ENCODE measurements at places on chromosomes 2 and 18.

DNA sequence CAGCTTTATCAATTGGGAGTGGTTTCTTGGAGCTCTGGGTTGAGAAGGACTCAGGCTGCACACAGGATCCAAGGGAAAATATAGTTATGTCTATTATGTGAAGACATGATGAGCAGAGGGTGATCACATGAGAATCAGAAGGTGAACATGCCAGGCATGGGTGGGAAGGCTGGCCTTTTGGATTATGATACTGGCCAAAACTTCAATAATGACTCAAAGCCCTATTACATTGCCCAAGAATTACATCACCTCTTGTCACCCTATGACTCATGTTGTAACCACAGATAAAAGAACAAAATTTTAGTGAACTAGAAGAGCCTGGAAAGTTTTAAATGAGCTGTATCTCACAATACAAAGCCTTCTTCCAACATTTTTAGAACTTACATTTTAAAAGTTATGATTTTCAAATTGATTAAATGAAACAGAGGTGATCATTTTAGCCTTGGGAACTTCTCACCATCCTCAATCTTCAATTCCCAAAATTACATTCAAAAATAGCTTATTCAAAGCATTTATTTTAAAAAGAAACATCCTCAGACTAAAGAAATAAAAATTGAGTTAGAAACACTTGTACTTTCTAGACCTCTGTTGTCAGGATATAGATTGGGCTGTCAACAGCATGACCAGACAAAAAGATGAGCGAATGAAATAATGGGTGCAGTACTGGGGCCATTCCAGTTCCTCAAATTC is 428.3 kb downstream of the MBD2 start:
- peak; percentile 11 for DNase-seq

DNA sequence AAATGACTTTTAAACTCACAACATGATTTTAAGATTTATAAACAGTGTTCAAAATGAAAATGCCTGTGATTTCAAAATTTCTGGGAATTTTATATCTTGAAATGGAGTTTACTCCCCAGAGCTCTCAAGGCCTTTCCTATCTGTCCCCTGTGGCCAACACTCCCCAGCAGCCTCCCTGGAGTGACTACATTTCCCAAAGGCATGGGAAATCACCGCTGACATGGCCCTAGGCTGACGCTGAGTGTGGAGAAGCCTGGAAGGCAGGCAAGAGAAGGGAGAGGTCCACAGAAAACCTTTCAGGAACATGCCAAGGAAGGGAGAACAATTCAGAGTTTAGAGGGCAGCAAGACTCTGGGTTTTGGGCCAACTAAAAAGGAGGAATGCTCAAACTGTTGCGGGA is 20.2 kb upstream of the ZFP36L2 start:
- no peak for DNase-seq

DNA sequence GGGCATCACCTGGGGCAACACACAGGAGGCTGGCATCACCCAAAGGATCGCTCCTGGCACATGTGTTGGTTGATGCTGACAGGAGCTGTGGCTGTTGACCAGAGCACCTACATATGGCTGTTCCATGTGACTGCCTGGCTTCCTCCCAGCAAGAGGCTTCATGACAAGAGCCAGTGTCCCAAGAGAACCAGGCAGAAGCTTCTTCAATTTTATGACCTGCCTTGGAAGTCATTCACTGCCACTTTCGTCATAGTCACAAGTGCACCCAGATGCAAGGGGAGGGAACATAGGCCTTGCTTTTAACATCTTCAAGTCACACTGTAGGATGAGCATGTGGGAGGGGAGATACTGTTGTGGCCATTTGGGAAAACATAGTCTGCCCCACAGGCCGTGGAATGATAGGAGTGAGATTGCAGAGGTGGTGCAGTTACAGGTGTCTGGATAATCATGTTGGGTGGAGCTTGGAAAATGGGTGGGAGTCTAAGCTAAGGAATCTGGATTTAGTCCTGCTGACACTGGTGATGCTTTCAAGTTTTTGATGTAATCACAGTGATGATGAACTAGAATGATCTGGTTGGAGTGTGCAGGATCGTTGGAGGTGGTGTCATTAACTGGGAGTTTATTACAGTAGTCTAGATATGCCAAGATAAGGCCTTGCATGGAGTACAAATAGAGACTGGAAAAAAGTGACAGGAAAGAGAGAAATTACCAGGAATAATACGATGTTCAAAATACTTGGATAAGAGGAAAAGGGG is 107.0 kb downstream of the RAPGEF4 start:
- DNase-seq = no peak

- DNase-seq = no peak
These were observed 14.1 kb upstream of the EML6 start for GRCh38 chr2:54709336-54709809.

- no peak for DNase-seq
These were observed 75.9 kb upstream of the TMEM18 start for GRCh38 chr2:753123-753522.

GRCh38 chr2:136024185-136024584 is 38.8 kb upstream of the DARS1 start:
- no peak for DNase-seq

- DNase-seq = no peak
These were observed 234.4 kb downstream of the TRIB2 start for GRCh38 chr2:12950957-12951656.

DNA sequence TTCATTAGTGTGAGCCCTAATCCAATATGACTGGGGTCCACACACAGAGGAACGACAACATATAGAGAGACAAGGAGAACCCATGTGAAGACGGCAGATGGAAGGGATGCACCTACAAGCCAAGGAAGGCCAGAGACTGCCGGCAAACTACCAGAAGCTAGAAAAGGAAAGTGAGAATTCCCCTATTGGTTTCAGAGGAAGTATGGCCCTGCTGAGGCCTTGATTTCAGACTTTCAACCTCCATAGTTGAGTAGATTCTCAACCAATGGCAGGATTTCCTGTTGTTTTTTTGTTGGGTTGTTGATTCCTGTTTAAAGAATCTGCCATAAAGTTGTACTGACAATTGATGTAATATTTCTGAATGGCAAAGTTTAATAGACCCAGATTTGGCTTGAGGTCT is 241.5 kb downstream of the SATB2 start:
- DNase-seq = no peak

DNA sequence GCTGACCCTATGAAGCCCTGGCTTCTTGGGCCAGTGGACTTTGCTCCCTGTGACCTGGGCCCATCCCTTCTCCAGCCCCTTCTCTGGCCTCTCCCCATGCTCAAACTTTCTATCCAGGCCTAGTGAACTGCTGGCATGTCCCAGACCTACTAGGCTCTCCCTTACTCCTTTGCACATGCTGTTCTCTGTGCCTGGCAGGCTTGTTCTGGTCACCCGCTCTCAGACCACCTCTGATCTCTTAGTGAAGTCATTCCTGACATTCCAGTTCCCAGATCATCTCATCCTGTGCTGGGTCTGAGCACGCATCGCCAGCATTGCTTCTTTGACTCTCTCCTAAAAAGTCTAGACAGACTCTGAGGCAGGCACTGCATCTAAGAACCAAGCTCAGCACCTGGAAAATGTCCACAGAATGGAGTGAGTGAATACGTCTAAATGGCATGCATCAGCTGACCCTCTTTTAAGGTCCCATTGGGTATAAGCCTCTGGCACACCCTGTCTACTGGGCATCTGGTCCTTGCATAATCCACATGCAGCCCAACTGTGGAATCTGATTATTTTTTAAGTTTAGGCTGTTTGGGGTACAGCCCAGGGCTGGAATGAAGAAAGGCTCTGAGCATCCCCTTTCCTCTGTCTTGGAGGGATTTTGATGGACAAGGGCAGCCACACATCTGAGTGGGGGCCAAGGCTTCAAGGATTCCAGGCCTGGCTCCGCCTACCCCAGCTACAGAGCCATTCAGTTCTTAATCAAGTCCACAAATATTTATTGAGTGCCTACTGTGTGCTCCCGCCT is 130.6 kb upstream of the HAAO start:
- no peak for DNase-seq

- DNase-seq = no peak
These were observed 2.8 kb upstream of the KLHL14 start for GRCh38 chr18:32775628-32776027.

DNA sequence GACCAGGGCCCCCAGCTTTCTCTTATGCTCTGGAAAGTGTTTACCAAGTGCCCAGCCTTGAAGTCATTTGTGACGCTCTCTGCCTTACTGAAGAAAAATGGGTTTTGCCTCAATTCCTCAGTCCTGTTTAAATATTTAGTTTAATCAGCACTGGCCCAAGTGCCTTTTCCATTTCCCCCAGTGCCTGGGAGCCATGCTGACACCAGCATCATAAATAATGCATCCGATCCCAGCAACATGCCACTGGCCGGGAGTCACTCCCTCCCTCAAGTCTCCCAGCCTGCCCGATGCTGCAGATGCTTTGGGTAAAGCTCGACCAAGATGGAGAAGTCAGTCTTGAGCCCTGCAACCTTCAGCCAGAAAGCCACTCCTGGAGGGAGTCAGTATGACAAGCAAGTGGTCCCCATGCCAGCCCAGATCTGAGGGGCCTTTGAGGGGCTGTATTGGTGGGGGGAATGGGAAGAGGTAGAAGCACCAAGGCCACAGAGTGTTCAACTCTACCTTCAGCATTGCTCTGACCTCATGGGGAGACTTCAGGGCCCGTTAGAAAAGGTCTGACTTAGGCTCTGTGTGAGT is 12.0 kb upstream of the MTA3 start:
- DNase-seq = no peak

DNA sequence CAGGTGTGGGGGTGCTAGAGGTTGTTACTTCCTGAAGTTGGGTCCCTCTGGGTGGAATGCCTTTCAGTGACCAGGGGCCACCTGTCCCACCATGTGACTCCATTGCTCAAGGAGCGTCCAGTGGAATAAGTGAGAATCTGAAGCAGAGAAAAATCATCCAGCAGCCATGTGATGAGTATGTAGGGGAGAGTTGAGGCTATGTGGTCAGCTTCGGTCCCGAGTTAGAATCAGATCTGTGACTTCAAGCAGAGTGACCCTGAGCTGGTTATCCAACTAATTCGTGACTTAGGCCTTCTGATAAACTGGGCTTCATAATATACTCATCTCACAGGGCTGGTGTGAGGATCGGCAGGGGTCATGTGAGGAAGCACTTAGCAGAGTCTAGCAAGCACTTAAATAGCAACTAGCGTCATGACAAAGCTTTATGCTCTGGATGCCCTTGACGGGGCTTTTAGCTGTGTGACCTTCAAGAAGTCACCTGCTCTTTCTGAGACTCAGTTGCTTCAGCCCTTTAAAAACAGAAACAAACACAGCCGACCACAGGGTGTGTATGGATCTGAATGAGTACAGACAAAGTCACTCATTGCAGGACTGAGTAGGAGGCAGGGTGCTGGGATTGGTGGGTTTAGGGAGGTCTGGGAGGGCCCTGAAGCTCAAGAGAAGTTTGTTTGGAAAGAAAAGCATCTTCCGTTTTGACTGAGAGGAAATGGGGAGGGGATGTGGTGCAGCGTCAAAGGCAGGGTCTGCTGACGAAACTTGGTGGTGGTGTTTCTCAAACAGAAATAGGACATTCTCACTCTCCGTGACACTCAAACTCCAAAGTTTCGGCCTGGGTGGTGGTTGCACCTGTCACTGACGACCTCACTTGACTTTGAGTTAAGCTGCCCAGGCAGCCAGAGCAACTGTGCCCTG is 264.0 kb upstream of the CXCR4 start:
- peak; percentile 49 for DNase-seq

DNA sequence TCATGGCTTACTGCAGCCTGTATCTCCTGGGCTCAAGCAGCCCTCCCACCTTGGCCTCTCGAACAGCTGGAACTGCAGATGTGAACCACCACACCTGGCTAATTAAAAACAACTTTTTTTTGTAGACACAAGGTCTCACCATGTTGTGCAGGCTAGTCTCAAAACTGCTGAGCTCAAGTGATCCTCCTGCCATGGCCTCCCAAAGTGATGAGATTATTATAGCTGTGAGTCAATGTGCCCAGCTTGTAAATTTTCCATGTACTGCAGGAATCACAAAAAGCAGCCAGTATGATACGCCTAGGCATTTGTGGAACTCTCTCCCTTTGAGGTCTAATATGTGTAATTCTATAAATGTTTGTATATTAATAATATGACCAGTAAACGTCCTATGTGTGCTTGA is 59.9 kb downstream of the MSH6 start:
- no peak for DNase-seq

- no peak for DNase-seq
These were observed 6.0 kb downstream of the SH3YL1 start for GRCh38 chr2:257842-258241.
